ENCODE measurements at places on chromosomes 3 and 15.

GRCh38 chr3:151135541-151136337, 50.3 kb downstream of the MED12L start:
- DNase-seq, result peak; percentile 25

GRCh38 chr3:104672331-104672730, 694.4 kb upstream of the ALCAM start:
- DNase-seq, result no peak

DNA sequence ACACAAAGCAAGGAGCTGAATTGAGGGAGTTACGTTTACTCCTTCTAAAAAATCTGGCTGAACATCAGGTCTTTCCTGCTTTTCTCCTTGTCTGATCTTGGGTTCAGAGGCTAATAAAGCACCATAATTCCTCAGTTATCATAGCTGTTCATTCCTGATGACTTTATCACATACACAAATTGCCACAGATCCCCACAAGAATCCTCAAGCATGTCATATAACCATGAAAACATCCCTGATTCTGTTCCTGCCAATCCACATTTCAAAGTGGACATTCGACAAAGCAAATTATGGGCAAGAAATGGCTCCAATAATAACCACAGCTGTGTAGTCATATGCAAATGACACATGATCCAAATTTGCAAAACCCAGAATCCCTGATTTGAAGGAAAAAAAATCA, 321.3 kb downstream of the MEX3B start:
- no peak for DNase-seq

DNA sequence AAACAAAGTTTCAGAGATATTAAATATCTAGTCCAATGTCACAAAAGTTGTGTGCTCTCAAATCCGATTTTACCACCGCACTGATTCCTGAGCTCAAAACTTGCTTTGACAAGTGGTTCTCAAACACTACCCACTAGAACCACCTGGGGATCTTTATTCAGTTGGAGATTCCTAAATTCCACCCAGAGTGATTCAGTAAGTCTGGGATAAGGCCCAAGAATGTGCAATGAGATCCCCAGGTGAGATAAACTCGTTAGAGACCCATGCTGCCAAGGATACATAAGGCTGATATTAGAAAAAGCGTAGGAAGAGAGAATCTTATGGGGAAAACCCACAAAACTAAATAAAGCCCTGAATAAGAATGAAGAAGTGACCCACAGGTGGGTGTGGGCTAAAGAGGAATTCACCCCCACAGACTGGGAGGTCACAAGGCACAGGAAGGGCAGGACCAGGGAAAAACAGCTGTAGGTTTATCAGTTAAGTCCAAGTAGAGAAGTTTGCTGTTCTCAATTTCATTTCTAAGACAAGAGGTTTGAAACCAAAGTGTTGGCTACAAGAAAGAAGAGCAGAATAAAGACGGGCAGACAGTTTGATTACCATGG, 11.5 kb upstream of the RPS17 start:
- no peak for DNase-seq

Data from NCI-H2171 treated with DMSO at 0.1 percent for 48 hours (cell line).